ENCODE measurements at places on chromosomes 16 and 17.

- no peak for DNase-seq
These were observed 54.1 kb downstream of the PIMREG start for GRCh38 chr17:6498356-6498755.

GRCh38 chr16:66662445-66663194 lies 33.9 kb downstream of the CMTM4 start:
- peak; percentile 17 for DNase-seq

- DNase-seq, result no peak
These were observed 157.3 kb downstream of the CDH13 start for GRCh38 chr16:82783933-82784572.

GRCh38 chr17:70217571-70217970 lies 48.2 kb downstream of the KCNJ2 start:
- DNase-seq, result no peak
